ENCODE measurements at places on chromosomes 6 and 20.

GRCh38 chr6:43575105-43575771 lies 600 bp downstream of the XPO5 start:
- no peak for DNase-seq

GRCh38 chr6:7134999-7135745 lies 27.4 kb downstream of the RREB1 start:
- DNase-seq, result no peak

DNA sequence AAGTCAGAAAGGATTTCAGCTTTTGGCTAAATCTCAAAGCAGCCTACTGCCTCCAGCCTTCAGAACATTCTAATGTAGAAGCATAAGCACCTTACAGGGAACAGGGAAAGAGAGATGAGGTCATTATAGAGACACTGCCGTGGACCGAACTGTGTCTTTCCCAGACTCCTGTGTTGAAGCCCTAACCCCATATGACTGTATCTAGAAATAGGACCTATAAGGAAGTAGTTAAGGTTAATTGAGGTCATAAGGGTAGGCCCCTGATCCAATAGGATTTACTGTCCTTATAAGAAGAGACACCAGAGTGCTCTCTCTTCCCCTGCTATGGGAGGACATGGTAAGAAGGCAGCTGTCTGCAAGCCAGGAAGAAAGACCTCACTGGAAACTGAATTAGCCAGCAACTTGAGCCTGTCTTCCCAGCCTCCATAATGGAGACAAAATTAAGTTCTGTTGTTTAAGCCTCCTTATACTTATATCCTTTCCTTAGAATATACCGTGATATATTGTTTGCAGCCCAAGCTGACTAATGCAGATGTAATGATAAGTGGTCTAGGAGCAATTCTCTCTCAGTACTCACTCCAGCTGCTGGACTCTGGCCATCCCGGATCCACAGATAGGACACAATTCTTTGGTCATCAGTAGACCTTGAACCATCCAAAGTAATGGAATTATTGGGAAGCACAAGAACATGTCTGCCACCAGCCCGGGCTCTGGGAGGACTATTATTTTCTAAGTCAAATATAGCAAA lies 71.4 kb downstream of the ALDH5A1 start:
- no peak for DNase-seq

DNA sequence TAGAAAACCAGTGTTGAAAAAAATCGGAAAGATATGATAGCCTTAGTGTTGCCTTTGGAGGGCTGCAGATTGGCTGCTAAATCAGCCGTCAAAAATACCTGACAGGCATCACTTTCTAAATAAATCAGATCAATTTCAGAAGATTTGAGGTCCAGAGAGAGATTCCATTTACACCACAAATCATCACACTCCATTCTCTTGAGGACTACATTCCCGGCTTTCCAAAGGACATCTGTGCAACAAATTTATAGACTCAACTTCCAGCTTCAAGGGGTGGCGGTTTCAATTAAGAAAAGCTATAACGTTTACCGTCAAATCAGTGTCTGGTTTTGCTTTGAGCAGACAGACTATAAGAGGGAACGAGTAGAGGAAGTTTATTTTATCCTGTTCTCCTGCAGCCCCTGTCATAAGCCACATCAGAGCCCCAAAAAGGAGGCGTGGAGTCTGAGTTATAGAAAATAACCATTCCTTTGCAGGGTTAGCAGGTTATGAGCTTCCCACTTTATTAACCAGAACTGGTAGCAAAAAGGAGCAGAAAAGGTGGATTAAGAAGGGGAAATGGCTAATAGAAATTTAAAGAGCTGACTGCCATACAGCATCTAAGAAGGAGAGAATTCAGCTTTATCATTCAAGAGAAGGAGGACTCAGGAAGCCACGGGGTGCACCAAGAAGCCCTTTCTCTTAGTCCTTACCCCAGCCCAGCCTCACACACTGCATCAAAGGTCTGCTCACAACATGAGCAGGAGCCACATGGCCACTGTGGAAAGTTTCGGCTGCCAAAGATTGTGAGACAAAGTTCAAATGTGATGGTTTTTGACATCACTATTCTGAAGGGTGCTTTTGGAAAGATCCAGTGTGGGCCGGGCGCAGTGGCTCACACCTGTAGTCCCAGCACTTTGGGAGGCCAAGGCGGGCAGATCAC lies 12.9 kb upstream of the UQCC2 start:
- DNase-seq, result no peak

DNA sequence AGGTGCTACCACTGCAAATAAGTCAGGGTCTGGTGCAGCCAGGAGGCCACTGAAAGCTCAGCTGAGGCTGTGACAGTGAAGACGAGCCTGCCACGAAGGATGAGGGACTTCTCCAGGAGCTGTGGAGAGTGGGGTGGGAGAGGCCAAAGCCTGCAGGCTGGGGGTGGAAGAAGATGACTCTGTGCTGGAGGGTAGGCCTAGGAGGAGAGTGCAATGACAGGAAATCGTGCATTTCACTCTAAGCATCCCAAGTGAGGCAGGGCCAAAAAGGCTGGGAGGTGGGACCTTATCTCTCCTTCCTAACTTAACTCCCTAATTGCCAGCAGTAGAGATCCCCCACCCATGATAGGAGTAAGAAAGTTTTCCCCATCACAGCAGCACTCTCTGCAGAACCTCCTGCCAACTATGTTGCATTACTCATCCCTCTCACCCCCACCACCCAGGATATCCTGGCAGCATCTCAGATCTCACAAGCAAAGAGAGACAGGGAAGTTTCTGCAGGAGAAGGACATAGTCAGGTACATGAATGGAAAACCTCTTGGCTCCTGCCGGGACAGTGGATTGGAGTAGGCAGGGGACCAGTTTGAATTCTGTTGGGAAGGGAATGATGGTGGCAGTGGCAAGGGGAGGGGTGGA lies 466.2 kb downstream of the CDH26 start:
- no peak for DNase-seq

DNA sequence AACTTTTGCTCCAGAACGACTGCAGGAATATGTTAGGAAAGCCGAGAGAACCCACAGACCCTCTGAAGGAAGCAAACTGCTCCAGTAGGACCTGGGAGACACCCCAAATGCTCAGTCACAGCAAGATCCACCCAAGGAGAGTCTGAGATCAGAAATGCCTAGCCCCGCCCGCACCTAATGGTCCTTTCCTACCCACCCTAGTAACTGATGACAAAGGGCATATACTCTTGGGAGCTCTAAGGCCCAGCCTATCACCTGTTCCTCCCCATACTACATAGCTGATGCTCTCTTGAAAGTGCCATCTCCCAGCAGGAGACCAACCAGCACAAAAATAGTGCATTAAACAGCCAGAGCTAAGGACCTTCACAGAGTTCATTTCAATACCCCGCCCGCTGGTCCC lies 67.6 kb downstream of the CD2AP start:
- no peak for DNase-seq

GRCh38 chr20:7031222-7031621 lies 263.7 kb downstream of the BMP2 start:
- DNase-seq, result no peak

DNA sequence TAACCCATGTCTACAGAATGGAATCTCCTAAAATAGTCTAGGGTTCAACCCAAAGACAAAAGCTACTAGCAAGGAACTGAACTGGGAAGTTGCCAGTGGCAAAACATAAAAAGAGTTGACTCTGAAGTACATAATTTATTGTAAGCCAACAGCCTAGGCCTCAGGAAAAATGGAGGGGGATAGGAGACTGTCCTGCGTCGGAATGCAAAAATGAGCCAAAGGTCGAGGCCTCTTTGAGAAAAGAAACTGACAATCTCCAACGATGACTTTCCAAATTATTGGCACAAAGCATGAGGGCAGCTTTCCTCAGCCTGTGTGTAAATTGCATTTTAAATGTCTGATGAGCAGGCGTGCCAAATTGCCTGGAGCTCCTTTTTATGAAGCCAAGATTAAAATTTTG lies 2.1 kb downstream of the COL12A1 start:
- no peak for DNase-seq

DNA sequence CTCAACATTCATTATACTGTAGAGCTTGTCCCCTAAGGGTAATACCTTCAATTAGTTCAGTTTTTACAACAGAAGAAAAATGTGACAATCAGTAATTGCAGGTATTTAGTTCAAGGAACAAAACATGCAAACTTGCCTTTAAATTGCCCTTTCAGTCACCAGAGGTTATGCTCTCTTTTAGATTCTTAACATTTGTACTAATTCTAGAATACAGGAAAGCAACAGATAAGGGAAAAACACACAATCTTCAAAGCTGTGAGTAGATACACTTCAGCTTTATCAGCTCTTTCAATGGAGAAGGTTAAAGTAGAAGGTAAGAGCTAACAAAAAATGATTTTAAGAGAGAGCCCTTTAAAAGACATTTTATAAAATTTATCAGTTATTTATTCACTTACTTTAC lies 173.1 kb downstream of the HS3ST5 start:
- no peak for DNase-seq

GRCh38 chr6:107542192-107542668 lies 52.3 kb downstream of the SOBP start:
- no peak for DNase-seq

DNA sequence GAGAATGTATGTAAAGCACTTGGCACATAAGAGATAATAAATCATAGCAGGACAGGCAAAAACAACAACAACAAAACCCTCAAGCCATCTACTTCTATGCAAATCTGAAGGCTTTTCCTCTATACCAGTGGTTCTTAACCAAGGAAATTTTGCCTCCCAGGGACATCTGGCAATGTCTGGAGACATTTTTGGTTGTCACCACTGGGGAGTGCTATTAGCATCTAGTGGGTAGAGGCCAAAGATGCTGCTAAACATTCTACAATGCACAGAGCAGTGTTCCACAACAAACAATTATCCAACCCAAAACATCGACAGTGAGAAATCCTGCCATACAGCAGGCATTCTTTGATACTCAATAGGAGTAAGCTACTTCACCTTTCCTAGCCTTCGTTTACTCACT lies 28.2 kb downstream of the NDRG3 start:
- DNase-seq, result peak; percentile 8

DNA sequence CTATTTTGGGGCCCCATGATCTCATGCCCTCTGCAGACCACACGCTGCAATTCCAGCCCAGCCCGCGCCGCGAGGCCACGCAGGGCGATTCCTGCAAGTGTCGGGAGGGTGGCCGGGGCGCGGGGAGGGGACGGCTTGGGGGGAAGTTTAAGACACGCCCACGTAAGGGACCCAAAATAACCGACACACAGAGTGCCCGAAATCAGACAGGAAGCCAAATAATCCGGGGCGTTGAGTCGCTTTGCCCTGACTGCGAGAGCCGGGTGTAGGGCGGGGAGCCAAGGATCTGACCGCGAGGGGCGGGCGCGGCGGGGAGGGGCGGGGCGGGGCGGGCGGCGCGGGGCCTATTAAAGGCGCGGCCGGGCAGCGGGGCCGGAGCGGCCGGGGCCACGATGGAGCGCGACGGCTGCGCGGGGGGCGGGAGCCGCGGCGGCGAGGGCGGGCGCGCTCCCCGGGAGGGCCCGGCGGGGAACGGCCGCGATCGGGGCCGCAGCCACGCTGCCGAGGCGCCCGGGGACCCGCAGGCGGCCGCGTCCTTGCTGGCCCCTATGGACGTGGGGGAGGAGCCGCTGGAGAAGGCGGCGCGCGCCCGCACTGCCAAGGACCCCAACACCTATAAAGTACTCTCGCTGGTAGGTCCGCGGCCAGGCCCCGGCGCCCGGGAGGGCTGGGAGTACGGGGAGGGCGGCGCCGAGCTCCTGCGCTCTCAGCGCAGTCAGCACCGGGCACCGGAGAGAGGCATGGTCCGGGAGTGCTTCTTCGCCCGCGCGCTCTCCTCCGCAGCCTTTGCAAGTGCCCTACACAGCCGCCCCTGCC lies at the start of gene ENPP1:
ENPP1 (plus strand) TSS at position 377 of the 816 bp plus-strand sequence; CDS start at position 393, 16 bp downstream.
- peak; percentile 29 for DNase-seq

GRCh38 chr20:62444286-62444685 lies 16.9 kb upstream of the RBBP8NL start:
- DNase-seq, result no peak

DNA sequence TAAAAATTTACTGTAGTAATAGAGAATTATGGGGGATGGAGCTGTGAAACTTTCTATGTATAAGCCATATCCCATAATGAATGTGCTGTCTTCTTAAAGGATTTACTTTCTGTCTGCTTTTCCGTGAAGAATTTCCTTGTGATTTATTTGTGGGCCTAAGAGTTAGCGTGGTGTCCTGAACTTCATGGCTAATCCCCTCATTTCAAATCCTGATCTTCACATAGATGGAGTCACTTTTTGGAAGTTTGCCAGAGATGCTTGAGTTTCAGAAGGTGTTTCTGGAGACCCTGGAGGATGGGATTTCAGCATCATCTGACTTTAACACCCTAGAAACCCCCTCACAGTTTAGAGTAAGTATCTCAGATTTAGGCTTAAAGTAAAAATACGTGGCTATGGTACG lies 19.4 kb upstream of the CLDN20 start:
- no peak for DNase-seq

- DNase-seq, result no peak
Observed at GRCh38 chr20:18256440-18257090, 31.8 kb upstream of the ZNF133 start.

DNA sequence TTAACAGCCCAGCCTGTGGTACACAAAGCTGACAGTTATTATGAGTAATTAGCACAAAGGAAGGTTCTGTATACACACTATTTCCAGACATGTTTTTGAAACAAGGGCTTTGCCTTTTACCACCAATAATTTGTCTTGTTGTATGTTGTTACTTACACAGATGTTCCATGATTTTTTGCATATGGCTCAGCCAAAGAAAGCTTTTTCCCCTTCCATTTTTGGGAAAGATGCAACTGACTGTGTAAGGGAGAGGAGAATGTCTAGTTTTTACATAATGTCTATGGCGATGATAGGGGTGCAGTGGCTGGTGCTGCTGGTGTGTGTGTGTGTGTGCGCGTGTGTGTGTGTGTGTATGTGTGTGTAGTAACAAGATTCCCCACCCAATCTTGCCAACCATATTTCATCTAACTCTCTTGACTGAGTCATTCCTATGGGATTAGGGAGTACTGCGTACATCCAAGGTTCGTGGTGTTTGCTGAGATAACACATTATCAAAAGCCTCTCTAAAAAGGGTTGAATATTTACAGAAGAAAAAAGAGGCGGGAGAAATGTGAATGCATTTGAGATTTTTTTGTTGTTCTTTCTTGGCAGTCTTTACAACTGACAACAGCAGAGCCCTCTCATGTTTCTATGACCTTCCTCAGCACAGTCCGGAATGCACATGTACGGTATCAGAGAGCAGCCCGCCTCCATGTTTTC lies 192.2 kb downstream of the GMPR start:
- no peak for DNase-seq

DNA sequence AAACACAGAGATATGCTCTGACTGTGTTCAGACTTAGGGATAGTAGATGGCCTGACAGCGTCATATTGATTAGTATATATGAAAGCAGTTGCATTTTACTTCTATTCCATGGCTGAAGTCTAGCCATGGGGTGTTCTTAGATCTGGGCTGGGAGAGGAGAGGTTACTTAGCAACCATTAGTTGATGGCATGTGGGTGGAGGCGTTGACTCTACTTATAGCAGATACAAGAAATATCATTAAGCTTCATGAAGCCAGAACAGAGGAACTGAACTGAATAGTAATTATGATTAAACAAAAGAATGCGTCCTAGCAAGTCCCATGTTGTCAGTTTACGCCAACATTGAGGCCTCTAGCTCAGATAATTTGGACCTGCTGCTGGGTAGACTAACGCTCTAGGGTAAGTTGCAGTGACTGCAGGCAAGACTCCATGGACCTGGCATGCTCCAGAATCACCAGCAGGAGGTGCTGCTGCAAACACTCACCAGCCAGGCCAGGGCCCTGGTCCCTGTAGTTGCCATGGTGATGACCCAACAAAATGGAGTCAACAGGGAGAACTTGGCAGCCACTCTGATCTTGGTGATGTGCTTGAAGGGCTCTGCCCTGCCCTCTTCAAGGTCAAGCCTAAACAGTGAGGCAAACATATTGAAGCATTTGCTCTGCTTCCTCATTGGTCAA lies 477.3 kb downstream of the PREX1 start:
- no peak for DNase-seq

Data from central memory CD4-positive, alpha-beta T cell (primary cell).